ENCODE measurements at places on chromosomes 7 and 10.

DNA sequence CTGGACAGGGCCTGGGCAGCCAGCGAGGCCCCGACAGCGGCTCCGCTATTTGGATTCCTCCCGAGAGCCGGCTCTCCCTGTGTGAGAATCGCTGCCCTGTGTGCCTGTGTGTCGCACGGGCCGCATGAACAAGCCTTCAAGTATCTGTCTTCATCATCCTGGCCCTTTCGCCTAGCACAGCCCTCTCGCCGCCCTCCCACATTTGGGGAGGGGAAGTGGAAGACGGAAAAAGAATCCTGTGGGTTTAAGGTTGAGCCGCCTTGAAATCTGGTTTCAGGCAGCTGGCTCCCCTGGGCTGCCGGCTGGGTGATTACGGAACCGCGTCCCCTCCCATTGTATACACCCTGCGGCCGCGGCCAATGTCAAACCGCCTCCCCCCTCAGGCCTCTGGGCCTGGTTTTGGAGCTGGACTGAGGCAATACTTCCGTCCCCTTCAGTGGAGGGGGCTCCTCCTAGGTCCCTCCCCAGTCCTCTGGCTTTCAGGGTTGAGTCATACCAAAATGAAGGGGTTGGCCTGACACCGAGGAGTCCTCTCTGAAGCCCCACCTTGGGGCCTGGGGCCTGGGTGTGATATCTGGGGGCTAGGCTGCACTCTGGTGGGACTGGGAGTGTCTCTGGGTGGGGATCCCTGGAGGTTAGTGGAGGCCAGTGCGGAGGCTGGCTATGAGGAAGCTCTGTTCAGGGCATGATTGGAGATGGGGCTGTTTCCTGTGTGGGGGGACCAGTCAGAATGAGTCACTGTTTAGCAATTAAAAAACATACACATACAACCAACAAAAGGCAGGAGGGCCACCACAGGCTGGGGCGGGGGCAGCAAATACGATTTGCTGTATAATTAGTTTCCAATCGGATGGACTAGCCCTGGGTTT lies 1.7 kb downstream of the TRIM8 start:
- DNase-seq: peak; percentile 95

DNA sequence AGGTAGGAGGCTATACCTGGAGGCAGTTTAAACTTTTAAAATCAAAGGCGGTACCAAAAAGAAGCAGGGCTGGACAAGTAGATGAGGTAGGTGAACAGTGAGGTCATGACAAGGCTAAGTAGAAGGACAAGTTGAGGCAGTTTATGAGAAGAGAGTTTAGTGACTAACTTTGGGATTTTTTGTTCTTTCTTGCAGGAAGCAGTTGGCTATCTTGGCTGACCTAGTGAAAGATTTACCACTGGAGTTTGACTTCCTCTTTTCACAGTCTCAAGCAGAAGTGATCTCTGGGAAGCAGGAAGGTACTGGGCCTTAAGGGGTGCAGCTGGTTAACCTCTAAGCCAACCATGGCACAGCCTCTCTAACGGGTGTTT lies 26.3 kb downstream of the ENTPD7 start:
- peak; percentile 72 for DNase-seq

DNA sequence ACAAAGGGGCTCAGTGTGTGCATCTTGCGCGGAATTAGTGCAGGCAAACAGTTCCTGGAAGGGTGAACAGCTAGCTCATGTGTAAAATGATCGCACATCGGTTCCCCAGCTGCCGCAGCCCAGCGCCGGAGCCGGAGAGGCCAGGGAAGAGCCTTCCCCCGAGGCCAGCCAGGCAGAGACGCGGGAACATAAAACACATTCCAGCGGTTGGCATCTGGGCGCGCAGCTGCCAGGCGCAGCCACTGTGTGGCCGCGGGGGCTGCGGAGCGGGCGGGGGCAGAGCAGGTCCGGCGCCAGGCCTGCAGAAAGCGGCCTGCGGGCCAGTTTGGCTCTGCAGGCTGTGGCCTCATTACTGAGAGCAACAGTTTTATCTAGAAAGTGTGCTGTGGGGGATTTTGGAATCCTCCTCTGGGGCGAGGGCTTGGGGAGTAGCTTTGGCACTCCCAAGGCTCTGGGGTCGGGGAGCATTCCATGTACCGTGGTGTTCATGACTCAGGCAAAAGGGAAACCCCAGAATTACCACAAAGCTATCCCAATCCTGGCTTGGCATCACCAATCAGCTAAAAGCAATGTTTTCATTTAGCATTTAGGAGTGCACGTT lies 74.3 kb downstream of the SAMD9 start:
- no peak for DNase-seq

DNA sequence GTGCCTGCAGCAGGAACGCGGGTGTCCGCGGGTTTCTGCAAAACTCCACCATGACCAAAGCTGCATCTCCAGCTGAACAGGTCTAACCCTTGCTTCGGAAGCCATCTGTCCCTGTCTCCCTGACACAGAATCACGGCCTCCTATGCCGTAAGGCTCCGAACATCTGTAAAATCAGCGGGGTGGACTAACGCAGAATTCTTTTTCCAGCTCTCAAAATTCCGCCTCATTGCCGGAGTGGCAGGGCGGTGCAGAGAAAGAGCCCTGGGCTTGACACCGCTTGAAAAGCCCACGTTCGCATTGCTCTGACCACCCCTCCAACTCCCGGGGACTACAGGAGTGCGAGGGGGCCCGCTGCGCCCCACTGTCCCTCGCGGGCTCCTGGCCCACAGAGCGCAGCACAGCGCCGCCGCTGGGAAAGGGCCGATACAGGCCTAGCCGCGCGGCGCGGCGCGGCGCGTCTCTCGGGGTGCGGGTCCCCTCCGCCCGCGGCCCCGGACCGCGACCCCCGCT lies 409 bp downstream of the DNMBP start:
- peak; percentile 81 for DNase-seq

DNA sequence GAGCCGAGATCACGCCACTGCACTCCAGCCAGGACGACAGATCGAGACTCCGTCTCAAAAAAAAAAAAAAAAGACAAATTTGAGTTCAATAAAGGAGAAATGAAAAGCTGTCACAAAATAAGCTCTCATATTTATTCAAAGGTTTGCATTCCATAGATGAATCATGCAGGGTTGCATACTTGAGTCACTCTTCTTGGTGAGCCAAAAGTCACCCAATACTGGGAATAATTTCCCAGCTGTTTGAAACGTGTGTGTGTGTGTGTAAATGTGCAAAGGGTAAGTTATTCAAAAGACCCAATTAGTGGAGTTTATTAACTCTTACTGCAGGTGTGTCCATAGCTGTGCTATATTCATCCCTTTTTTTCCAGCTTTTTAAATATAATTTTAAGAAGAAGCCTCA lies 297.7 kb downstream of the CCDC3 start:
- no peak for DNase-seq

DNA sequence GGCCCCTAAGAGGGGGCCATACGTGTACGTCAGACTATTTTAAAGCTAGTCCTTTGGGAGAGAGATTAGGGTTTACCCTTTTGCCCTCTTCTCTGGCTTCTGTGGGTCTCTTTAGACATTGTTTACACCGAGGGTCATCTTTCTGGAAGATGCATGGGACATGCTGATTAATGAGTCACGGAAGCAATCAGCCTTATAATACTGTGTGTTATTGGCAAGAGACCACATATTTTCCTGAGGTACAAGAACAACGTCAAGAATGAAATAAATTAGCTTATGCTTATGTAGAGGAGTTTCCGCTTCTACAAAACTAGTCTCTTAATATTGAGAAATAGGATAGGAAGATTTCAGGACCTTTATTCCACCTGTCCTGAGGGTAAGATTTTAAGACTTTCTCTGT lies 327.7 kb downstream of the BBS9 start:
- DNase-seq: no peak

- no peak for DNase-seq
These were observed 196.8 kb upstream of the POT1 start for GRCh38 chr7:125126376-125126775.

DNA sequence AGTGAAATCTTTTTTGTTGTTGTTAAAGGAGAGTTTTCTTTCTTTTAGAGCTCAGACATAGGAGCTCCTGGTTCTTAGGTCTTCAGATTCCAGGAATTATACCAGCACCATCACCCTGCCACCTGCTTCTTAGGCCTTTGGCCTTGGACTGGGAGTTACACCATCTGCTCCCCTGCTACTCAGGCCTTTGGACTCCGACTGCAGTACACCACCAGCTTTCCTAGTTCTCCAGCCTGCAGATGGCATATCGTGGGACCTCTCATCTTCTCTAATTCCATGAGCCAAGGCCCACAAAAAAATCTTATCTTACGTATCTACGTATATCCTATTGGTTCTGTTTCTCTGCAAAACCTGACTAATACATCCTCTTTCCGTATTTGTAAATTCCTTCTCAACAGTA lies 5.1 kb upstream of the TACC2 start:
- DNase-seq: no peak

- DNase-seq: no peak
These were observed 21.4 kb upstream of the AOC1 start for GRCh38 chr7:150830937-150831336.

DNA sequence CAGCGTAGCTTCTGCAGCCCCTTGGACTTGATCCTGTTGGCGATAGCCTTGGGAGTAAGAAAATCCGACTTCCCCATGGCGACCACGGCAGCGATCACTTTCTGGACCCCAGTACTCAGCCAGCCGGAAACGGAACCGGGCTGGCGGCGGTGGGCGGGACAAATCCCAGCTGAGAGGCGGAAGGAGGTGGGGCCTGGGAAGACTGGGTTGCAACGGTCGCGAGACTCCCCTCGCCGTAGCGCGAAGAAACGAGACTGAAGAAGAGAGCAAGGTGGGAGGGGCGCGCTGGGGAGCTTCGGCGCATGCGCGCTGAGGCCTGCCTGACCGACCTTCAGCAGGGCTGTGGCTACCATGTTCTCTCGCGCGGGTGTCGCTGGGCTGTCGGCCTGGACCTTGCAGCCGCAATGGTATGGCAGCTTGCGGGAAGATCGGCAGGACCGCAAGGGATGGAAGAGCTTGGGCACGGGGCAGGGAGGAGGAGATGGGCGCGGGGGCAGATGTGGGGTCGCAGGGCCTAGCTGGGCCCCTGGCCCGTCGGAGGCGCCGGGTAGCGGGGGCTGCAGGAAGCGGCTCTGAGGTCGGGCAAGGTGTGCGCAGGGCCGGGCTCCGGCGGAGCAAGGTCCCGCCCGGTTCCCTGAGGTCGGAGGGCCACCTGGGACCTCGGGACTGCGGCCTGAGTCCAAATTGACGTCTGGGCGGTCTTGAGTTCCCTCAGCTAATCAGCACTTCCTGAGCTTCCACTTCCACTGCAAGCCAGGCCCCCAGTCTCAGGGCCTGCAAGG lies at the start of the genes ATP5F1C and KIN:
Gene ATP5F1C, plus strand, starts transcription at position 321 of the 782 bp plus-strand sequence. Its CDS starts 31 bp downstream, at position 352.
Gene KIN, minus strand, starts transcription at position 137 of the 782 bp plus-strand sequence. Its CDS starts 60 bp downstream, at position 77.
- peak; percentile 98 for DNase-seq

DNA sequence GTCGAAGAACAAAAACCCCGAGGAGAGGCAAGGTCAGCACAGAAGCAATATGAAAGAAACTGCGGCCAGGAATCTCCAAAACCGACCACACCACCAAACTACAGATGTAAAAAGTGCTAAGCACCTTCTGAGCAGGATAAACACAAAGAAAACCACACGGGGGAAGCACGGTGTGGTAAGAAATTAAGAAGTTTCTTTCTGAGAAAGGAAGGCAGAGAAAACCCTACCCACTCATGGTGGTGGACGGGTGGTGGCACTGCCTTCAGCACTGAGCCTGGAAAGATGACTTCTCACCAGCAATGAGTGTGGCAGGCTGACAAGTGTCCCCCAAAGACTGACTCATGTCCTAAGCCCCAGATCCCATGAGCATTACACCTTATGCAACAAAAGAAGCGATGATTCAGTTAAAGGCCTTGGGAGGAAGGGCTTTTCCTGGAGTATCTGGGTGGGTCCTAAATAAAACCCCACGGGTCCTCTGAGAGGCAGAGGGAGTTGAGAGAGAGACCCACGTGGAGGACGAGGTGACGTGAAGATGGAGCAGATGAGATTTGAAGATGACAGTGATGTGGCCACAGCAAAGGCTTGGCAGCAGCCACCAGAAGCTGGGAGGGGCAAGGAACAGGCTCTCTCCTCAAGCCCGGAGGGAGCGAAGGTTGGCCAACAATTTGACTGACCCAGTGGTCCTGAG lies 124.9 kb downstream of the DLG5 start:
- peak; percentile 1 for DNase-seq

DNA sequence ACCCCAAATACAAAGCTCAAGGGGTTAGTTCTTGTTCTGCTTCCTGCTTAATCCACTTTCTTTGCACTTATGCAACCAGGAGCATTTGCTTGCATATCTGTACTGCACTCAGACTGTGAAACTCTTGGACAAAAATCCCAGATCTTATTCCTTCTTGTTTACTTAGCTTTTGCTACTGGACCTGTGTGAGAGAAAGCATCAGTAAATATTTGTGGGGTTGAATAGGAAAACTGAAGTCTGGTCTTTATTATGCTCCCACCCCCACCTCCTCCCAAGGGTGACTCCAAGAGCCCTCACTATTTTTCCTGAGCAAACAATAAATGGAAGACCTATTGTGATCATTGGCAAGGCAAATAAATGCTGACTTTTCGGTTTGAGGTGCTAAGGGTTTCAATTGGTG lies 57.1 kb upstream of the VSTM2A start:
- no peak for DNase-seq

GRCh38 chr10:118448744-118449143 lies 106.6 kb upstream of the FAM204A start:
- DNase-seq: no peak

- no peak for DNase-seq
These were observed 91.9 kb downstream of the MYL10 start for GRCh38 chr7:101537205-101537604.

GRCh38 chr10:72322280-72323058 lies 32.2 kb downstream of the DNAJB12 start:
- DNase-seq: no peak

DNA sequence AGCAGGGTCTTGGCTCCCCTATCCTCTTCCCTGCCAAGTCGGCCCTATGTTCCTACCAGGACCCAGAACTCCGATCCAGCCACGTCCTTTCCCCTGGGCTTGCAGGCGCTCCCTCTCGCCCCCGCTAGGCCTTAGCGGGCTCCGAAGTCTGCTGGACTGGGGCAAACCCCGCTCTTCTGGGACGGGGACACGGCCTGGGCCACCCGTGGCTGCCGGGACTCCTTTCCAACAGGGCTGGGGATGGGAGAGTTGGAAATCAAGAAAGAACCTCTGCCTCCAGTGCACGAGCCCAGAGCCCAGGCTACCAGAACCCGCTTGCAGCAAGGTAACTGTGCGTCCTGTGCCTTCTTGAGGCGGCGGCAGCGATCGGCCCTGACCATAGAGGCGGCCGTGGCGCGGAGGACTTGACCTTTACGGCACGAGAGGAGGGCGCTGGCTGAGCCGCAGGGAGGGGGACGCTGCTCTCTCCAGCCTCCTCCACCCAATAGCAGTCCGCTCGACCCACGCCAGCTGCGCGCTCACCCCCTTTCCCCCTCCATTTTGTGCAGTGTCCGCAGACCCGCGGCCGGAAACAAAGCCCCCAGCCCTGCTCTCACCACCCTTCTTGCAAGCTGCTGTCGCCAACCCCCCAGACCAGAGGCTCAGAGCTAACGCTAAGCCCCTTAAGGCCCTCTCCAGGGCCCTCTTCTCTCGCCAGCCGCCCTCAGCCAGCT lies 7.0 kb upstream of the HOXA11 start:
- no peak for DNase-seq

GRCh38 chr10:97016728-97017473 lies 168.9 kb downstream of the SLIT1 start:
- DNase-seq: no peak
